ENCODE measurements at places on chromosomes 4 and X. TPM values are rescaled to one million over a fixed set of nuclear protein-coding genes. Genes with fewer than 3 reads are reported as not detected.

CENPVL1 gene
- not detected for total RNA-seq

PABPC1L2B gene
- not detected for total RNA-seq

SOWAHD gene
- total RNA-seq, result 0.72 TPM

LNX1 gene
- 9.8 TPM for total RNA-seq

MID1 gene
- 26.8 TPM for total RNA-seq

HGFAC gene
- total RNA-seq, result not detected

FGFBP1 gene
- not detected for total RNA-seq
